Tibial nerve (tissue), 4 donors: ENCODE measurements at places on chromosomes 4 and X. TPM values are rescaled to one million over a fixed set of nuclear protein-coding genes. Genes with fewer than 3 reads are reported as not detected.

GRCh38 chr4:119039160-119039559 is 96.5 kb upstream of the MYOZ2 start:
- no peak for DNase-seq
- no peaks in the 10 kb centered on the region for H3K27me3 ChIP-seq
- H3K27ac ChIP-seq, result peak overlapping the region; percentile 25
- H3K36me3 ChIP-seq, result no peaks in the 10 kb centered on the region
- peaks cover 35% of the 10 kb centered on the region for H3K4me1 ChIP-seq
- H3K4me3 ChIP-seq, result no peak overlapping the region

MGARP gene
- total RNA-seq, result not detected

GRCh38 chr4:120348521-120348920 is 281.9 kb upstream of the MAD2L1 start:
- no peak overlapping the region for H3K4me3 ChIP-seq
- H3K27me3 ChIP-seq, result no peaks in the 10 kb centered on the region
- H3K27ac ChIP-seq, result no peak overlapping the region

MAGEA4 gene
- total RNA-seq, result not detected

SPANXB1 gene
- not detected for total RNA-seq

FGFR3 gene
- total RNA-seq, result 5.7 TPM

- H3K4me3 ChIP-seq, result no peak overlapping the region
- peaks cover 34% of the 10 kb centered on the region for H3K27me3 ChIP-seq
- no peak overlapping the region for H3K27ac ChIP-seq
- peak; percentile 23 for DNase-seq
These were observed 11.0 kb downstream of the SUPT20HL1 start for GRCh38 chrX:24371391-24371972.

HNRNPDL gene
- total RNA-seq, result 189 TPM

ZNF157 gene
- 0.78 TPM for total RNA-seq

DNA sequence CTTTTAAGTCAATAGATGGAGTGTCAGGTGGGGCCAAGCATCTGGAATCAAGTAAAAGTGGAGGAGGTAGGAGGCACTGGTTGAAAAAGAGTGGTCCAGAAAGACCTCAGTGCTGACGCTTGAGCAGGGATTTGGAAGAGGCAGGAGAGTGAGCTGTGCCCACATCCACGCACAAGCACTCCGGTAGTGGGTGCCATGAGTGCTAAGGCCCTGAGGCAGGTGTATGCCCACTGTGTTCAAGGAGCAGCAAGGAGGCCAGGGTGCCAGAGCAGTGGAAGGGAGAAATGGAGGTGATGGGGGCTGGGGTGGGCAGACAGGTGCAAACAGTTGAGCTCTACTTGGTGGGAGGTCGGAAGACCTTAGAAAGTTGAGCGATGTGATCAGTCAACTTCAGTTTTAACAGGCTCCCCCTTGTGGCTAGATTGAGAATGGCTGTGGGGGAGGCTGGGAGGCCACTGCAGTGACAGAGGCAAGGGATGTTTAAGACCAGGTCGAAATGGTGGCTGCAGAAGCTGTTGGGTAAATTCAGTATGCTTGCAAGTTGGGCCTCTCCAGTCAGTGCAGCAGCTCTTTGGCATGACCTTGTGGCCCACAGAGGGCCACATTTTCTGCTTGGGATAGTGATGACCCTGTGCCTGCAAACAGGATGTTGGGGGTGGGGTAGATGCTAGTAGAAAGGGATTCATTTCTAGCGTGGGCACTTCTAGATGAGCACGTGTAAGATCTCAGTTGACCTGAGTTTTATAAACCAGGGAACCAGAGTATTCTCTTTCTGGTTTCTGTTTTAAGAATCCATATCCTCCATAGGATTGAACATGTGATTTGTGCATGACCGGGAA is 12.7 kb downstream of the TKTL1 start:
- DNase-seq, result peak; percentile 78
- no peaks in the 10 kb centered on the region for H3K36me3 ChIP-seq
- H3K4me1 ChIP-seq, result no peaks in the 10 kb centered on the region
- no peak overlapping the region for H3K4me3 ChIP-seq

- H3K36me3 ChIP-seq, result no peaks in the 10 kb centered on the region
- no peak overlapping the region for H3K27ac ChIP-seq
- H3K27me3 ChIP-seq, result peaks cover 47% of the 10 kb centered on the region
- DNase-seq, result no peak
- H3K4me3 ChIP-seq, result no peak overlapping the region
These were observed 86.7 kb upstream of the NKX1-1 start for GRCh38 chr4:1492651-1493539.

- H3K4me1 ChIP-seq, result no peaks in the 10 kb centered on the region
- no peak overlapping the region for H3K27ac ChIP-seq
- peak; percentile 77 for DNase-seq
- no peaks in the 10 kb centered on the region for H3K27me3 ChIP-seq
- no peak overlapping the region for H3K4me3 ChIP-seq
- H3K36me3 ChIP-seq, result no peaks in the 10 kb centered on the region
These were observed 991.6 kb downstream of the FAT4 start for GRCh38 chr4:126306152-126306869.

DNA sequence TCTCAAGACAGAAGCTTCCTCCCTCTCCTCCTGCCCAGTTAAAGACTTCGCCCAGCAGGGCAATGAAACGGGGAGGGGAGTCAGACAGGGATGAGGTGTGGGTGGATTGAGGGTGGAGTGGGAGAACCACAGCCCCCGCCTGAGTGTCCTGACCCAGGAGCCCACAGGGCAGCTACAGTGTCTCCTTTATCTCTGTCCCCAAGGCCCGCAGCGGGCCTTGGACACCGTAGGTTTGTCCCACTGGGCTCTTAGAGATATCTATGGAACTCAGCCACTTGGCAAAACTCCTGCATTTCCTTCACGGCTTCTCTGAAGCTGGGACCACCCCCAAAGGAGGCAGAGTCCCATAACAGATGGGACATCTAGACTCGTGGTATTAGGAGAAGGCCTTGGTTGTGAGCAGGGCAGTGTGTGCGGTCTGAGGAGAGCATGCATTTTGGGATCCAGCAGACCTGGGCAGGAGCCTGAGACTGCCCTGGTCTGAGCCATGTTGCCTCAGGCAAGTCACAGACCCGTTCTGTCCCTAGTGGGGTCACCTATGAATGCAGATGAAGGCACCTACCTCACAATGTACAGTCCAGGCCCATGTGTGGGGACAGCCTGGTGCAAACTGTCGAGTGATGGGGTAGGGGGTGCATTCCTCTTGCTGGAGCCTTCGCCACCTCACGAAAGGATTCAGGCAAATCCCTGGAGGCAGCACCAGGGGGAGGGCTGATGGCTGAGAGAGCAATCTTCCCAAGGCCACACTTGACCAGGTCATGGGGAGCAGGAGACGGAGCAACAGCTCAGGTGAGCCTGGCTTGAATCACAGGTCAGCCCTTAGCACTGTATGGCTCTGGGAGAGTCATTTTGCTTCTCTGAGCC is 225.7 kb upstream of the PSAPL1 start:
- H3K4me3 ChIP-seq, result no peak overlapping the region
- no peak for DNase-seq
- H3K27me3 ChIP-seq, result no peaks in the 10 kb centered on the region
- peaks cover 31% of the 10 kb centered on the region for H3K4me1 ChIP-seq

FDCSP gene
- total RNA-seq, result not detected

TAF7L gene
- total RNA-seq, result 0.90 TPM

- H3K4me1 ChIP-seq, result no peaks in the 10 kb centered on the region
- no peak for DNase-seq
- H3K27me3 ChIP-seq, result no peaks in the 10 kb centered on the region
- no peak overlapping the region for H3K27ac ChIP-seq
These were observed 190.6 kb downstream of the MID1IP1 start for GRCh38 chrX:38991656-38992440.

PNMA3 gene
- 0.20 TPM for total RNA-seq

DNA sequence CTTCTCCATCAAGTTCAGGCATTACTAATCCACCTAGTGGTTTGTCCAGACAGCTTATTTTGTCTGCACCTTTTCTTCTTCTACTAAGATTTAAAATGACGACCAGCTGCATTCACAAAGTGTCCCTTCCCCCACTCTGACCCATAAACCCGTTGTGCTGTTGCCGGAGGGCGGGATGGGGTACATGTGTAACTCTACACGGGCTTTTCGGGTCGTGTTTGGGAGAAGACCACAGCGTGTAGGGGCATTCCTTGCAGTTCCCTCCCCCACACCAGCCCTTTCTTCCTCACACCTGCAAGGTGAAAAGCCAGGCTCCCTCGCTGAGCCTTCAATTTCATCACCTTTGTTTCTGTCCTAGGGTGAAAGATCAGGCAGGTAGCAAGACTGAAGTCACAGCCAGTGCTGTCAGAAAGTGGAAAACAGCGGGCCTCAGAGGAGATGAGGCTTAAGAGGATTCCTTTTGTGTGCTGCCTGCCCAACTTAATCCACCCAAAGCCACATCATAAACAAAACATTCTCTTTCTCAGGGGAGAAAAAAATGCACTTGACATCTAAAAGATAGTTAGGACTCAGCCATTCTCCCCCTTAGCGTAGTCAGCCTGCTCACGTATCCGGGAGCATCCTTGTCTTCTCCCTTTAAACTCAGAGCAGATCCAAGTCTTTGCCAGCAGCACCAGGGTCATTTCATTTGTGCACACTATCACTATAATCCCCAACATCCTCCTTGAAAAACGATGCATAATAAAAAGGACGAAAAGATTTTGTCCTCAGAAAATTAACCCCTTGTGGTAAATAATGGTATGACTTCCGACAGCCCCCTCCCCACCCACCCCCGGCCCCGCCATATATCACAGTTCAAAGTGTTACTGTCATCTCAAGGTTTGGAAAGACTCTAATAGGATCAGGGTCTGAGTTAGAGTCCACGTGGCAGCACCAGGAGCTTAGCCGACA is 599.0 kb downstream of the RAB28 start:
- H3K27me3 ChIP-seq, result no peaks in the 10 kb centered on the region
- H3K36me3 ChIP-seq, result no peaks in the 10 kb centered on the region
- no peak overlapping the region for H3K27ac ChIP-seq
- no peaks in the 10 kb centered on the region for H3K4me1 ChIP-seq
- H3K4me3 ChIP-seq, result no peak overlapping the region

- no peaks in the 10 kb centered on the region for H3K27me3 ChIP-seq
- no peak for DNase-seq
- H3K27ac ChIP-seq, result no peak overlapping the region
- H3K4me1 ChIP-seq, result no peaks in the 10 kb centered on the region
- H3K4me3 ChIP-seq, result no peak overlapping the region
These were observed 123.2 kb downstream of the FHIP1A start for GRCh38 chr4:151532001-151532708.

DNA sequence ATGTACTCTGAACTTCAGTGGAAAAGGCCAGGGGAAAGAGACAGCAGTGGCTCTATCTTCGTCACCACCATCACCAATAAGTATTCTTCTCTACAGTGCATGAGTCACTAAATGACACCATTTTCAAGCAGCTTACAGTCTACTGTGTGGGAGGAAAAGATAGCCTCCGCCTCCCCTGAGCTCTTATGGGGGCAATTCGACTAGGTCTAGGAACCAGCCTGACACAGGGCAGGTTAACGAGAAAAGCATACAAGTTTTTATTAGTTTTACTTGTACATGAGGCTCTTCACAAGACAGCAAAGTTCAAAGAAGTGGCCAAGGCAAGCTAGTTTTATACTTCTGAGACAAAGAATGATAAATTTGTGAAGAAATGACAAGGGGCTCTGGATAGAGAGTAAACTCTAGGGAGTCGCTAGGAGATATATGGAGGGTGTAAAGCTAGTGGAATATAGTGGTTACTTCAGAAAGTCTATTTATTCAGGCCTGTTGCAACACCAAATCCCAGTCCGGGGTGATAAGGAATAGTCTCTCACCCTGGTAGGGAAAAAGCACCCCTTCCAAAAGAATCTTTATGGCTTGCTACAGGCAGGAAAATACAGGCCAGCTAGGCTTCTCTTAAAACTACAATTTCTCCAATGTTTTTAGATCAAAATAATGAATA is 49.7 kb downstream of the SCD5 start:
- H3K4me1 ChIP-seq, result peaks cover 11% of the 10 kb centered on the region
- no peaks in the 10 kb centered on the region for H3K36me3 ChIP-seq
- no peak for DNase-seq

PRSS12 gene
- 0.90 TPM for total RNA-seq

SLC34A2 gene
- not detected for total RNA-seq

PLXNB3 gene
- total RNA-seq, result 77.7 TPM

GRCh38 chrX:103153661-103154060 is 60.7 kb upstream of the NXF3 start:
- H3K27me3 ChIP-seq, result no peaks in the 10 kb centered on the region
- H3K36me3 ChIP-seq, result no peaks in the 10 kb centered on the region
- DNase-seq, result no peak

DNA sequence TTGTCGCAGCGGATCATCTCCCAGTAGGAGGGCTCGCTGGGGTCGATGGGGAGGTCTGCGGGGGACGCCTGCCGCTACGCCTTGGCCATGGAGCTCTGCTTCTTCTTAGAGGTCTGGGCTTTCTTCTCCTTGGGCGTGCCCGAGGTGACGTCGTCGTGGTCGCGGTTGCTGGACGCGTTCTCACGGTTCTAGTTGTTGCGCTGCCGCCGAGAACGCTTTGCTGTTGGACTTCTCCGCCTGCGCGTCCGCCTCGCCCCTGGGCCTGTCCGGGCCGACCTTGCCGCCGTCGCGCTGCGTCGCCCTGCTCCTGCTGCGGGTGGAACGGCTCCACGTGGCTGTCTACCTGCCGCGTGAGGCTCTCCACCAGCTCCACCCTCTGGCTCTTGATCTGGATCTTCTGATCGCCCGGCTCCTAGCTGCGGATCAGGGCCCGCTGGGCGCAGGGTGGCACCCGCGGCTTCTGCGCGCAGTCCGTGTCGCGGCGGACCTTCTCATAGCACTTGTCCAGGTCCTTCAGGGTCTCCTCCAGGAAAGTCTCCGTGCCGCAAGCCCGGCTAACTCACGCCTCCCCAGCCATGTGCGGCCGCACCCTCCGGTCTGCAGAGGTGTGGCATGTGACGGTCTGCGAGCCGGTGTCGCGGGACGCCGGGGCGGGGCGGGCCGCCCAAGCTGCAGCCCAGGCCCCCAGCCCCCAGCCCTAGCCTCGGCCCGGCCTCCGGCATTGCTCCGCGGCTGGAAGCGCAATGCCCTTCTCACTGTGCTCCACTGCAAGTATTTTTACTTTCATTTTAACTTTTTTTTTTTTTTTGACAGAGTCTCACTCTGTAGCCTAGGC is 40.5 kb upstream of the OGT start:
- peak; percentile 21 for DNase-seq
- H3K4me1 ChIP-seq, result no peaks in the 10 kb centered on the region
- H3K36me3 ChIP-seq, result no peaks in the 10 kb centered on the region
- no peaks in the 10 kb centered on the region for H3K27me3 ChIP-seq
- H3K27ac ChIP-seq, result peak overlapping the region; percentile 59

- no peak for DNase-seq
- no peaks in the 10 kb centered on the region for H3K36me3 ChIP-seq
These were observed 31.2 kb upstream of the NSUN7 start for GRCh38 chr4:40718586-40718985.

DNA sequence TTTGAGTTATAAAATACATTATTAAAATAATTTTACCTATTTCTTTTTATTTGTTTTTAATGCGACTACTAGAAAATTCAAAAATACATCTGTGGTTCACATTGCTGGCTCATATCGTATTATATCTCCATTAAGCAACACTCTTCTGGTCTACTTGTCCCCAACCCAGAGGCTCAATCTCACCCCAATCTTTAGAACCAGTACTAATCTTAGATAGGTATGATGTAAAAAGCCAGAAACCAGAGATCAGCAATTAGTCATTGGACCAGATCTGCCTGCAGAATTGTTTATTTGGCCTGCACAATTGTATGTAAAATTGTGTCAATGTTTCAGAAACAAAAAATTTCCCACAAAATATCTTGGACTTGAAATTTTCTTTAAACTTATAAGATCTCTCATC is 155.5 kb upstream of the BMP3 start:
- H3K36me3 ChIP-seq, result no peaks in the 10 kb centered on the region
- no peak overlapping the region for H3K4me3 ChIP-seq
- no peaks in the 10 kb centered on the region for H3K27me3 ChIP-seq
- no peak overlapping the region for H3K27ac ChIP-seq
- DNase-seq, result no peak
